NCI-H526 (cell line): ENCODE measurements at places on chromosomes 16 and 17.

DNA sequence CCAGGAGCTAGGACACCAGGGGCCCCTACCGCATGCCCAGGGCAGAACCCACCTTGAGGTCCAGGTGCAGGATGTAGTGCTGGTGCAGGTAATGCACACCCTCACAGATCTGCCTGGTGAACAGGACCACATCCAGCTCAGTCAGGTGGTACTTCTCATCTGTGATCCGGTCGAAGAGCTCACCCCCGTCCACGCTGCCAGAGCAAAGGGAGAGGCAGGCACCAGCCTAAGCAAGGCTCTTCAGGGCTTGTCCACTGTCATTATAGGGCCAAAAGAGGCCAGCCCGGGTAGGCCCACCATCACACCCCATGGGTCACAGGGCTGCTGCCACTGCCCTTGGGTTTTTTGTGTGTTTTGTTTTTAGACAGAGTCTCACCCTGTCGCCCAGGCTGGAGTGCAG, 21.0 kb downstream of the MYLK3 start:
- DNase-seq, result no peak

GRCh38 chr17:28020515-28020914, 22.0 kb upstream of the NLK start:
- DNase-seq, result no peak

- DNase-seq, result no peak
Measured at GRCh38 chr17:34319039-34319483, at the start of gene CCL8. TSS of gene CCL8 (plus strand) at chr17:34319435. CDS start at chr17:34319502, 67 bp downstream.

GRCh38 chr17:38656959-38657823, 17.6 kb downstream of the EPOP start:
- DNase-seq, result peak; percentile 95

DNA sequence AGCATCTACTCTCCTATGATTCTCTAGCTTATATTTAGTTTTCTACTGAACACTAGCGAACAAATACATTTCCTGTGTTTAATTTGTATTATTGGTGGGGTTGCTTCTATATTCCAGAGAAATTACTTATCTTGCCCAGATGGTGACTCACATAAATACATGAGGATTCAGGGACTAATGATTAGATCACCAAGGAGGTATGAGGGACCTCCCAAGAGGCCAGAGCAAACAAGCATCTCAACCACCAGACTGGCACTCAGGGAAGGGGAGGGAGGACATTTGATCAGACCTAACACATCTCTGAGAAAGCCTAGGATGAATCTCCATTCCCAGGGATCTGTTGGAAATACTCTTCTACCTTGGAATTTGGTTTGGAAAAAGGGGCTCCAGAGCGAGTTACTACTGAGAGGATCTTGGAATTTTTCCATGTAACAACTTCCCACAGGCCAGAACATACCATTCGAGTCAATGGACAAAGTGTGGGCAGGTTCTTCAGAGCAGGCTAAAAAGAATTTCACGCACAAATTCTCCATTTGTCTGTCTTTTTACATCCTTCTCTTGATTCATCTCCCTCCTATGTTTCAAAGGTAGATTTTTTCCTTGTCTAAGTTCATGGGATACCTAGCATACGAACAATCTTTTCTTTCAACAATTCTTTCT, 262.6 kb upstream of the MYOCD start:
- DNase-seq, result no peak

DNA sequence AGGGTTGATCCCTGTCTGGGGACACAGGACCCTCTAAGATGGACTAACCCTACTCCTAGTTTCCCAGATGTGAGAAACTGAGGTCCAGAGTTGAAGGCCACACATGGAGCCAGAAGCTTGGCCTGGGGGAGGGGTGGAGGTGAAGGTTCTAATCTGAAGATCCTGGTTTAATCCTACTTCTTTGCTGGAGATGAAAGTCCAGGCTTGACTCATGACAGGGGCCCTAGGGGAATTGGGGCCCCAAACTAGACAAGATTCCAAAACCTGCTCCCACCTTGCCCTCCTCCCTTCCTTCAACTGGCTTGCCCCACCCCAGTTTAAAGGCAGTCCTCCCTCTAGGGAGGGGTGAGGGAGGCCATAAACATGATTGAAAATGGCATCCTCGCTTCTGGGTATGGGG, 21.6 kb downstream of the IGF2BP1 start:
- DNase-seq, result no peak

GRCh38 chr16:4733747-4734062, 366 bp downstream of the ANKS3 start:
- DNase-seq, result no peak

- no peak for DNase-seq
Measured at GRCh38 chr17:80817861-80818260, 173.8 kb upstream of the CHMP6 start.

- DNase-seq, result no peak
Measured at GRCh38 chr16:2720064-2720457, at the start of gene PRSS27. TSS of gene PRSS27 (minus strand) at chr16:2720224. CDS start at chr16:2720160, 64 bp downstream.

GRCh38 chr16:87850009-87851006, 19.0 kb downstream of the SLC7A5 start:
- DNase-seq, result peak; percentile 77

DNA sequence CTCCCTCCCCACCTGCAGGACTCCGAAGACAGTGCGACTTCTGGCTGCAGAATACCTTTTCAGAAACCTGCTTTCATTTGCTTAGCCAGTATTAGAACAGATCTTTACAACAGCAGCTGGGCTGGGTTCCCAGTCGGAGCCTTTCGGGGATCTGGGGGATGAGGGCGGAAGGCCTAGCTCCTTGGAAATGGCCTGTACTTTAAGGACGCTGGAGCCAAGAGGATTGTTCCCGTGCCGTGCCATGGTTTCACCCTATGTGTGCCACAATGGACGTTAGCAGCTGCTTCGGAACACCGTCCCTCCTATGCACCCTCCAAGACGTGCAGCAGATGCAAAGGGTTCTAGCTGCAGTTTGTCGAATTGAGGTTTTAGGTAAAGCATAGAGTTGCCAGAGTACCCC, 16.2 kb downstream of the KCTD2 start:
- DNase-seq, result no peak

GRCh38 chr16:12220766-12221165, 244.2 kb downstream of the SNX29 start:
- no peak for DNase-seq

DNA sequence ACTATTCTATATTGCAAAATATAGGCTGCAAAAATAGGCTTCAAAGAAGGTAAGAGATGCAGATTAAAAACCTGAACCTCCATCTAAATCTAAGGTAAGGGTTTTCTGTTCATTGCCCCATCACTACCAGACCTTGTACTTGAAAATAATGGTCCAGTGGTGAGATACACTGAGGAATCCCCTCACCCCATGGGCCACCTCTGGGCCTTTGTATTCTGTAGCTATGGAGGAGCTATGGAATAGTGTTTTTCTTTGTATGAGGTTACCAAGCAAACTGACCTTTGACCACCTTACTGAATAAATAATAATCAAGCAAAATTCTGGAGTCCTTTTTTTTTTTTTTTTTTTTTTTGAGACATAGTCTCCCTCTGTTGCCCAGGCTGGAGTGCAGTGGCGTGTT, 4.8 kb upstream of the UBE2Z start:
- DNase-seq, result peak; percentile 16
